GM04503 (cell line): ENCODE measurements at places on chromosomes 4 and X.

DNA sequence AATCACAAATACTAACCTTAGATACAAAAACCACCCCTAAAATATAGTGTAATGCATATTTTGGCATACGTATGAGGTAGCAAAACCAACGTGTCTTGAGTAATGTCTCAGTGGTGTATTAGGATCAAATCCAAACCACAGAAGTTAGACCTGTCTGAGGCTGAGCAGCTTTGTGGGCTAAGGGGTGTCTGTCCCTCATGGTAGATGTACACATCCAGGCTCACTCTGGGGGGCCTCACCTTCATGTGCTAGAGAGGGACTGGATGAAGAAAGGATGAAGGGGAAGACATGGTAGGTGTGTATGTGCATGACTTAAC is 188.0 kb upstream of the TBC1D9 start:
- DNase-seq = no peak

DNA sequence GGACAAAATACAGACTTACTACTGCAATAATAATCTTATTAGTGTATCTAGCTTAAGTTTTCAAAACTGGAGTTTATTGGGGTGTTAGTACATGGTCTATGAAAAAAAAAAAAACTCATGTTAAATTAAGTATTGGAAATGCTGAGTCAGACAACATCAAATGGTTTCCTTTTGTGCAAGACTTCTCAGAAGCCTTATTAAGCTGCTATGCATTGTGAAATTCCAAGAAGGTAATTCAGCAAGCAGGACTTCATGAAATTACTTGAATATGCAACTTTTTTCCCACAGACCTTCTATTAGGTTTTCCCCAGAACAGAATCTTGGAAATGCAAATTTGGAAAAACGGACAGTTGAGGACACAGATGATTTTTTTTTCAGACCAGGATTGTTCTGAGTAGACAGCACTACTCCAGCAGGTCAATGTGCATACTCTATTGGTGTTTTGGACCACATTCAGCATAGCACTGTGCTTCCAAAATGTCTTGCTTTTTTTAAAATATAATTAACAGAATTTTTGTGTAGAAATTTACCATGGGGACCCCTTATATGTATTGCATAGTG is 568.8 kb upstream of the TENM3 start:
- DNase-seq = peak; percentile 54

DNA sequence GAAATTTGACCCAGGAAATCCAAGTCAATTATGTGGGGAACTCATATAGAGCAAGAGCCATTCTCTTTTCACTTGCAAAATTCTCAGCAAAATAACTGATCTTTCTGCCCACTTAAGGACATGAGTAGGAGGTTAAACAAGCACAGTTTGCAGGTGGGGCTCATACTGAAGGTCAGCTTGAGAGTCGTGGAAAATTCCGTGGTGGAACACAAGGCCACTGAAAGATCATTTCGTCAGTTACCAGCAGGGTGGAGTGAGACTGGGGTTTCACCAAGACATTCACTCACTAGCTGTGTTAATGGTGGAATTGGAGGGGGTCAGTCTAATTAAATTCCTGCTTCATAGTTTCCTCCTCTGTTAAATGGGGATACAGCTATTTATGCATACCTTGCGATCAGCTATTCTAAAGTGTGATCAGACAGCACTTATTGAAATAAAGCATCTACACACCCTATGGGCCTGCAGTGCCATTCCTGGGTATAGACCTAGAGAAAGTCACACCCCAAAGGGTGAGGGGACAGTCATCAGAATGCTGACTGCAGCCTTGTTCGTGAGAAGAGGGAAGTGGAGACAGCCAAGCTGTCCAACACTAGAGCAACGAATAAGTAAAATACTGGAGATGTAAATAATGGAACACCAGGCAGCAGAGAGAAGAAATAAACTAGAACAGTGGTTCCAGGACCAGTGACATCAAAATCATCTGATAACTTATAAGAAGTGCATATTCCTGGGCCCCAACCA is 42.7 kb upstream of the CLNK start:
- no peak for DNase-seq

DNA sequence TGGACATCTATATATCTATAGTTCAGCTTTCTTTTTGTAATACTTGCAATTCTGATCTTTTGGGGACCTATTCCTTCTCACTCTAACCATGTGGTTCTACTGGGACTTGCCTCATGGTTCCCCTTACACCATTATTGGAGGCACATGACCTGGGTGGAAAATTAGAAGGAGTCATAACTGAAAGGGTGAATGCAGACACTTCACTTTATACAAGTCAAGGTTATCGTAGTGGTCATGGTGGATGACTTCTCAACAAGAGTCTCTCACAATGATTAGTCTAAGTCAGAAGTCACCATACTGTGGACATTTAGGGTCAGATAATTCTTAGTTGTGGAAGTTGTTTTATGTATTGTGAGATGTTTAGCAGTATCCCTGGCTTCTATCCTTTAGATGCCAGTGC is 10.5 kb upstream of the EIF4E start:
- DNase-seq = no peak

GRCh38 chrX:22012051-22012450 is 20.1 kb upstream of the PHEX start:
- DNase-seq = no peak

DNA sequence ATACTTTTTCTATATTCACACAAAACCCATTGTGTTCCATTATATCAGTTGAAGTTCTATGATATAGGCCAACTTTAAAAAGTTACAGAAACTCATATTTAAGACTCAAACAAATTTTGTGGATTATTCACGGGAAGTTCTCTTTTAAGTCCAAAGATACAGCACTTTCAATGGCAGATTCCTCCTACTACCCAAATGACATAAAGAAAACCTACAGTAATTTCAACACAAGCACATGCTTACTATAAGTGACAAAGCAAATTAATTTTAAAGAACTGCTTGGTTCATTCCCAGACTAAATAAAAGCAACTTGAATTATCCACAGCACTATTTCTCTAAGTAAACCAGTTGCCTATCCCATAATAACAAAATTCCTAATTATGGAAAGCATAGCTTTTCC is 4.1 kb downstream of the PPA2 start:
- DNase-seq = no peak

- no peak for DNase-seq
Observed at GRCh38 chr4:176065435-176066291, at the start of gene WDR17. WDR17 (plus strand) TSS chr4:176065841; CDS start chr4:176111581, 45,740 bp downstream.

- no peak for DNase-seq
Observed at GRCh38 chr4:2565533-2565932, 29.1 kb downstream of the FAM193A start.

DNA sequence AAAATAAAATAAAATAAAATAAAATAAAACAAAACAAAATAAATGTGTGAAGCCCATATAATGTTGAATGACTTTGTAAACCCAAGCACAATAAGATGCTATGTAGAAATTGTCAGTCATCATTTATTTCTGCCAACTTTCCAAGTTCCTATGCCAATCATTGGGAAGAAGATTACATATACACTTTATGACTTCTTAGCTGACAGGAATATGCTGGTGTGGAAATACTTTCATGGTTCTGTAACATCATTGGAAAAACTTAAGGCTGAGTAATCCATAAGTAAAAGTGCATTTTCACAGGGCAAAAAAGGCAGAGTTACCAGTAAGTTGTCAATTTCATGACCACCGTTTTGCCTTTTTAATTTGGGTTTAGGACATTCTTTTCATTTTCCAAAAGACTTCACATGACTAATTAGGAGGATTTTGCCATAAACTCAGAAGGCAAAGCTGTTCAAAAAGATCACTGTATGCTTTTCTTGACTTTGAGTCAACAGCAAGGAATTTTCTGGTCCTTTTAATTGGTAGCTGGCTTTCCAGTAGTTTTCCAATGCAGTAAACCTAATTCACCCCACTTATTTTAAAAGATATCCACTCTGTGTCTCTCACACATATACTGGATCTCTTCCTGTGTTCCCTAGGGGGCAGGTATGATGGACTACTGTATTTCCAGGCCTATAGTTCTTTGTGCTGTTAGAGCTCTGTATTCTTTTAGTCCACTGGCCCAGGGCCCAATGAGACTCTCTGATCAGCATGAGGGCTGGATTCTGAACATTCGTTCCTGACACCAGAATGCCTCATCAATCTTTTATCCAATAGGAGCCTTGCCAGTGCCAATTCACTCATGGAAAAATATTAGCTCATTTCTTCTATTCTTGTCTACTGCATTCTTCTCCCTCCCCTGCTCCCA is 26.2 kb upstream of the SCRG1 start:
- DNase-seq = peak; percentile 95

DNA sequence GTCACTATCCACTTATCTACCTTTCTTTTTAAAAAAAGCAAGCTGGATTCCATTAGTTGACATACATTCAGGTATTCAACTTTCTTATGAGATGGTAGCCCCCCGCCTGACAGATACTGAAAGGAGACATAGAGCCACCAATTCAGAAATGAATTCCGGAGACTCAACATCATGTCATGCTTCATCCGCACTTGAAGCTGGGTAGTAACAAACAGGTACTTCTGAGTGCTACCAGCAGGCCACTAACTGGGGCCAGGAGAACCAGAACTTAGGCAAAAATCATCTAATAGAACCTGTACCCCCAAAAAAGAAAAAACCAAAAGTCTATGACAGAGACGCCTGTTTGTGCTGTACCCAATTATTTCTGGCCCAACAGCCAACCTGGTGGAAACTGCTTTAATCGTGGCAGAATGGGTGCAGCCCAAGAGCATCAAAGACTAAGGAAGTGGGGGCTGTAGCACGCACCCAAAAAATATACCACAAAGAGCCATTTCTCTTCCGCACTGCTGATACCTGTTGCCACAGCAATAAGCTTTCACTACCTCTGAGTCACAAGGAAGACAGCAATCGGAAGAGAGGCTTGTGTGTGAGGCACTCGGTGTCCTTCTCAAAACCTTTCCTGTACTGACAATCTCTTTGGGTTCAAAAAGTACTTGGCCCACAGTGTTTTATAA is 84.8 kb downstream of the AFAP1 start:
- no peak for DNase-seq

GRCh38 chrX:70332600-70332999 is 42.7 kb downstream of the KIF4A start:
- DNase-seq = no peak

- DNase-seq = no peak
Observed at GRCh38 chrX:46202733-46203514, 342.3 kb downstream of the ZNF674 start.

GRCh38 chr4:39326468-39326977 is 39.6 kb downstream of the RFC1 start:
- no peak for DNase-seq

GRCh38 chr4:185716577-185717376 is 95.2 kb downstream of the SORBS2 start:
- DNase-seq = no peak

- DNase-seq = no peak
Observed at GRCh38 chr4:89681219-89681618, 155.7 kb downstream of the SNCA start.

GRCh38 chrX:113300580-113300979 is 459.9 kb upstream of the AMOT start:
- no peak for DNase-seq

DNA sequence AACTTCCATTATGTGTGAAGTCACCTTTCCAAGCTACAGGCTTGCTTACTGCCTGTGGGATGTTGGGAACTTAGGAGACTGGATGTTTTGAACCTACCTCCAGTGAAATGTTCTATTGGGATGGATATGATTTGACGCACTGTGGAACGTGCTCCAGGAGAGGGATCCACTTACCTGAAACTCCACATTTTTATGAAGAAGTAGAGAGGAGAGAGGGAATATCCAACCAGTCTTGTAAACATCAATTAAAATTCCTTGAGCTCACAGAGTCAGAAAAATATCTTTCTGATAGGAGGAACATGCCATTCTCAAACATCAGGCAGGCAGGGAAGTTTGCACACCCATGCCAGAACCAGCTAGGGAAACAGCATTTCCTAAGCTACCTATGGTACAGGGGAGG is 91.1 kb upstream of the MAOA start:
- DNase-seq = no peak

- DNase-seq = no peak
Observed at GRCh38 chr4:89069481-89069880, 12.5 kb upstream of the FAM13A start.

DNA sequence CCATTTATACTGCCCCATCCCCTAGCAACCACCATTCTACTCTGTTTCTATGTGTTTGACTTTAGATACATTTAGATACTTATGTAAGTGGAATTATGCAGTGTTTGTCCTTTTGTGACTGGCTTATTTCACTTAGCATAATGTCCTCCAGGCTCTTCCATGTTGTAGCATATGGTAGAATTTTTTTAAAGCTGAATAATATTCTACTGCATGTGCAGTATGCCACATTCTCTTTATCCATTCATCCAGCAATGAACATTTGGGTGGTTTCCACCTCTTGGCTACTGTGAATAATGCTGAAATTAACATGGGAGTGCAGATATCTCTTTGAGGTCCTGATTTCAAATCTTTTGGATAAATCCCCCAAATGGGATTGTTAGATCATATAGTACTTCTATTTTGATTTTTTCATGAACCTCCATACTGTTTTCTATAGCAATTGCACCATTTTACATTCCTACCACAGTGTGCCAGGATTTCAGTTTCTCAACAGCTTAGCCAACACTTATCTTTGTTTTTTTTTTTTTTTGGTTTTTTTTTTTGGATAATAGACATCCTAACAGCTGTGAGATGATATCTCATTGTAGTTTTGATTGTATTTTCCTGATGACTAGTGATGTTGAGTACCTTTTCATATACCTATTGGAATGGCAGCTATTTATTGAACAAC is 105.9 kb upstream of the LNX1 start:
- no peak for DNase-seq

GRCh38 chrX:120207009-120207605 is 43.5 kb upstream of the ZBTB33 start:
- DNase-seq = no peak

GRCh38 chr4:53059256-53059655 is 197.1 kb downstream of the RASL11B start:
- no peak for DNase-seq

DNA sequence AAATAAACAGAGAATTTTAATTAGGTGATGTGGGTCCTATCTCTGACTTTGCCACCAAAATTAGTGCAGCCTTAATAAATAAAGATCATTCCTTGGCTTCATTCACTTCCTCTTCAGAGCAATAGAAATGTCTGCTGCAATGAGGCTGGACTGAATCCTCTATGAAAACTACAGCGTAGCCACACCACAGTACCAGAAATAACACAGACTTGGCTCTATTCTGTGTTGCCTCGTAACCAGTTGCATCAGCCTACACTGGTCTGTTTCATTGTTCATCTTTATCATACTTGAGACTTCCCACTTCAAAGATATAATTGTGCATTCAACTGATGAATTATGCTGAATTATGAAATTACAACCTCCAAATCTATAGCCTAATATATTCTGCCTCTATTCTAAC is 15.8 kb downstream of the GLRA3 start:
- DNase-seq = no peak

GRCh38 chr4:140969296-140969695 is 164.0 kb downstream of the RNF150 start:
- no peak for DNase-seq
